Kidney epithelial cell (primary cell): ENCODE measurements at places on chromosomes 12 and 14.

GRCh38 chr14:52018252-52018651 lies 28.9 kb downstream of the RTRAF start:
- DNase-seq: no peak

GRCh38 chr12:132858718-132859266 lies 28.6 kb downstream of the CHFR start:
- no peak for DNase-seq

DNA sequence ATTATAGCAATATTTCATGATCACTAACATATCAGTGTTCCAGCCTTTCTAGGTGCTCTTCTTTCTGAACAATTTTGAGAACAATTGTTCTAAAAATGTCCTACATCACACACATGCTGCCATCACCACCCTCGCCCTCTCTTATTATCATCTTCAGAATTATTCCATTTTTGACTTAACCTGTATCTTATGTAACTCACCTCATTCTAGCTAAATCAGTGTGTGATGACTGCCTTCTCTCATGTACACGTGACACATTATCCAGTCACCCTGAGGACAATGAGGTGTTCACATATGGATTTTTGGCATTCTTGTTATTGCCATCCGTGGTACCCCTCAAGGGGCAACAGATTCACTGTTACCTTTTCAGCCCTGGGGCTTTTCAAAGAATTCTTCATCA lies 87.3 kb downstream of the RFX4 start:
- DNase-seq: no peak

DNA sequence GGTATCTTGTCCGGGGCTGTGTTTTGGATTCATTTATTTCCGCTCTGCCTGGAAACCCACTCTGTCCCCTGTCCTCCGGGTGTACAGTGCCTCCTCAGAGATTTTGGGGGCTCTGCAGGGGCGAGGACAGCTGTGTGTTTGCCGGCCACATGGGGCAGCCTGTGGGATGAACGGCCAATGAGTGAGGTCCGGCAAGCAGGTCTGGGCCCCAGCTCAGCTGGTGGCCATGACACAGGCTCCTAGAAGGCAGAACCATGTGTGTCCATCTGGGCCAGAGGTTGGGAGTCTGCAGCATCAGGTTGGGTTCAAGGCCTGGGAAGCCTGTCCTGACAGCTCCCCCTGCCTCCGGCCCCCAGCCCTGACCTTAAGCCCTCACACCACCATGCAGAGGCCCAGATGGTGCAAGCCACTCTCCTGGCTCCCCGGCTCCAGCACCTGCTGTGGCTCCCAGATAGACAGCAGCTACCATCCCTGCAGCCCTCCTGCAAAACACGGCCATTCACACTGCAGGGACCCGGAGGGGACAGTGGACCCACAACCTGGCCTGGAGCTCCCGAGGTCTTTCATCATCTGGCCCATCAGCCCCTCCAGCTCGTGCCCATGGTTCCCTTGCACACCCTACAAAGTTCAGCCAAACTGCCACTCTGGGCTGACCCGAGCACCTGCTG lies 220.1 kb upstream of the C14orf180 start:
- no peak for DNase-seq

DNA sequence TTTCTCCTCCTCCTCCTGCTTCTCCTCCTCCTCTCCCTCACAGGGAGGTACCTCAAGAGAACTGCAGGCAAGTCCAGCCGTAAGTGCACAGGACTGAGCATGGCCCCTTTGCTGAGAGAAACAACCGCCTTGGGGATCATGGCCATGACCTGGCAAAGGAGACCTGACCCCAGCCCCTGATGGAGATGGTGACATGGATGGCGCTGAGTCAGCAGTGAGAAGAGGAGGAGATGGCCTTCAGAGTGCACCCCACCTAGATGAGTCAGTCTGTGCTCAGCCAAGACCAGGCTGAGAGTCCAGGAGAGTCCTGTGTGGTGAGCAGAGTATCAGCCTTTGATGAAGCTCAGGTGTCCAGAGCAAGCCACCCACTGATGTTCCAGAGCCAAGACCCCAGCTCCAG lies 36.4 kb downstream of the MEG3 start:
- no peak for DNase-seq
